ENCODE measurements at places on chromosomes 2 and 18.

GRCh38 chr18:58552896-58553295 lies 76.0 kb downstream of the ALPK2 start:
- no peak for DNase-seq

DNA sequence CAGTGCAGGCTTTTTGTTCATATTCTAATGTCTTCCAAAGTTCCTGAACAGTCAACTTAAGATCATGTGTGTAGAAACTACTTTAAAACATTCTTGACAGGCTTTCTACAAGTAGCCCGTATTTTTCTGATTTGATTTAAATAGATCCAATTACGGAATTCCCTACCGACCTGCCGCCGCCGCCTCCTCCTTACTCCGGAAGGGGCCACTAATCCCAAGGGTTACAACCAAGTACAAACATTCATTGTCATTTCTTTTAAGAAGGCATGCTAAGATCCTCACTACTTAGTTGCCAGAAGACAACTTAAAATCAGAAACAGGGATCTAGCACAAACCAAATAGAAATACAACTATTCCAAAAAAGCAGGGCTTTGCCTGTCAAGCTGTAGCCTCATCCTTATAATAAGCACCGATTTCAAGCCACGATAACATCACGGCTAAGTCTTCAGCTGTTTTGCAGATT lies 784 bp downstream of the WDR33 start:
- no peak for DNase-seq

GRCh38 chr2:240288087-240288521 lies 147.4 kb upstream of the GPC1 start:
- no peak for DNase-seq

- DNase-seq, result peak; percentile 22
These were observed 272.3 kb upstream of the COL3A1 start for GRCh38 chr2:188701836-188702235.

DNA sequence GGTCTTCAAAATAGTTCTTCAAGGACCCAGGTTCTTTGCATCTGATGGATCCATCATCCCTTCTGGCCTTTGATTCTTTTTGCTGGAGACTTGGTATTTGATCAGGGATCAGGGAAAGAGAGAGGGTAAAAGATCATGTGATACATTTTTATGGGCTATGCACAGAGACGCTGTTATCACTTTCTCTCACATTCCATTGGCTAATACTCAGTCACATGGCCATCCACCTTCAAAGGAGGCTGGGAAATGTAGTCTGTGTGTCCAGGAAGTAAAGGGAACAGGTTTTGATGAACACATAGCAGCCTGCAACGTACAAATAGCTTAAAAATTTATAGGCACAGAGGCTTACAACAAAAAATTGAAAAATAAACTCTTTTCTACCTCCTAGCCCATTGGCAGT lies 629.6 kb upstream of the FANCL start:
- DNase-seq, result no peak

DNA sequence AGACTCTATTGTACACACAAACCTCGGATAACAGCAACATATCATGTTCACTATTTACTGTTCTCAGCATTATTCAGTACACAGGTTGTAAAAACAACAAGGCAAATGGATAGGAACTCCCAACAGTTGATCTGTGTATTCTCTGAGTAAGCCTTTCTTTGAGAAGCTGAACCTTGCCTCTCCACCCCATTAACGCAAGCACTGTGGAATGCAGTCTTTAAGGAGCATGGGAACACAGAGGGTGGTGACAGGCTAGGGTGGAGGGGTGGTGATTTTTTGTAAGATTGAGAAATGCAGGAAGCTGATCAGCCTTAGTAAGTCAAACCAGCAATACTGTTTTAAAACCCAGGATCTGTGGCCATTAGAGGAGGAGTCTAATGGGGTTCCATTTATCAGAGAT lies 19.6 kb upstream of the SERPINB11 start:
- DNase-seq, result peak; percentile 25

DNA sequence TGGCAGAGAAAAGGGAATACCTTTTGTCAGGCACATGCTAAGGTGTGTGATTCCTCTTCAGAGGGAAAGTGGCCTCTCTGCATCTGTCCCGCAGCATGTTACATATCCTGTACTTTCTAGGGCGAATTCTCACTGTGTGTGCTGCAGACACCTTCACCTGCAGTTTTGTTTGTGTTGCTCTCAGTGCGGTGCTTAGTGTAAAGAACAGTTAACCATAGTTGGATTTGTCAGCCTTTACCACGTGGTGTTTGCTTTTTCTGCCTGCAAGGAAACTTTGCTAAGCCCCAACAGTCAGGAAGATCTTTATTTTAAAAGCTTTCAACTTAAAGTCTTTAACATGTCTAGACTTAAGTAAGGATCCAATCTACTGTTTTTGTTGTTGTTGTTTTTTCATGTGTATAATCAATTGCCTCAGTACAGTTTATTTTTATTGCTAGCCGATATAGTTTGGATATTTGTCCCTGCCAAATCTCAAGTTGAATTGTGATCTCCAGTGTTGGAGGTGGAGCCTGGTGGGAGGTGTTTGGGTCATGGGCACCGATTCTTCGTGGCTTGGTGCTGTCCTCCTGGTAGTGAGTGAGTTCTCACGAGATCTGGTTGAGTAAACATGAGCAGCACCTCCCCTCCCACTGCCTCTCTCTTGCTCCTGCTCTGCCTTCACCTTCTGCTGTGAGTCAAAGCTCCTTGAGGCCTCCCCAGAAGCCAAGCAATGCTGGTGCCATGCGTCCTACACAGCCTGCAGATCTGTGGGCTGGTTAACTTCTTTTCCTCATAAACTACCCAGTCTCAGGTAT lies 90.6 kb downstream of the SNTG2 start:
- no peak for DNase-seq

GRCh38 chr2:95166065-95166763 lies 605 bp downstream of the ZNF2 start:
- no peak for DNase-seq

- DNase-seq, result no peak
These were observed 27.1 kb upstream of the CWC22 start for GRCh38 chr2:180033993-180034894.

DNA sequence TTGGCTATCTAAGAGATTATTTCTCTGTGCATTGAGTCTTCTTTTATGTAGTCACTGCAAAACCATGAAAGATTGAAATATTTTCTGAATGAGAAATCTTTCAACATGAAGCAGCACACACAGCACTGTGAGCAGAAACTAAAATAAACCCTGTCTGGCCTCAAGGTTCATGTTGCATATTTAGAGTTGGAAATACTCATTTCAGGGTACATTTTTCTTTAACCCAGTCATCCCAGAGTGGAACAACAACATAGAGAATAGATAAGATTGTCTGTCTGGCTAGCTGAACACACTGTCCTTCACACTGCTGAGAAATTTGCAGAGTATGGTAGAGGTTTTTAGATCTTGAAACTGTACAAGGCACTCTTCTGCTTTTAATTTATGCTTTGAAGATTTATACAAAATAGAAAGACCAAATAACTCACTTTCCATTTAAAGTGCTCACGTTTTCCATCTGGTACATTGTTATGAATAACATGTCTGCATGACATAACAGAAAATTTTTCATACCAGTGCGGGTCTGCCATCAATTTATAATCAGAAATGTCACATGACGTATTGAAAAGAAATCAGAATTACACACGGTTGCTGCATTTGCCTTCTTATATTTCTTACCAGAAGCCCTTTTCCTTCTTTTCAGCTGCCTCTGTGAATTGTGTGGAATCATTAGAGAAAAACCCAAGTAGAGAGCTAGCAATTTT lies 25.0 kb upstream of the FN1 start:
- peak; percentile 26 for DNase-seq

- peak; percentile 57 for DNase-seq
These were observed 179.7 kb downstream of the ANAPC1 start for GRCh38 chr2:111704246-111704645.

DNA sequence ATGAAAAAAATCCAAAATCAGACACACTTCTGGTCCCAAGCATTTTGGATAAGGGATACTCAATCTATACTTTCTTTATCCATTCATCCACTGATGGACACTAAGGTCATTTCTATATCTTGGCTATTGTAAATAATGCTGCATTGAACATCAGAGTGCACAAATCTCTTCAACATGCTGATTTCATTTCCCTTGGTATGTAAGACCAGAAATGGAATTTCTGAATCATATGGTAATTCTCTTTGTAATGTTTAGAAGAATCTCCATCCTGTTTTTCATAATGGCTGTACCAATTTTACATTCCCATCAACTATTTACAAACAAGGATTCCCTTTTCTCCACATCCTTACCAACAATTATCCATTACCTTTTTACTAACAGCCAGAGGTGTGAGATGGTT lies 33.7 kb upstream of the MCM6 start:
- DNase-seq, result no peak

- no peak for DNase-seq
These were observed 99.7 kb upstream of the ODC1 start for GRCh38 chr2:10547663-10548376.

DNA sequence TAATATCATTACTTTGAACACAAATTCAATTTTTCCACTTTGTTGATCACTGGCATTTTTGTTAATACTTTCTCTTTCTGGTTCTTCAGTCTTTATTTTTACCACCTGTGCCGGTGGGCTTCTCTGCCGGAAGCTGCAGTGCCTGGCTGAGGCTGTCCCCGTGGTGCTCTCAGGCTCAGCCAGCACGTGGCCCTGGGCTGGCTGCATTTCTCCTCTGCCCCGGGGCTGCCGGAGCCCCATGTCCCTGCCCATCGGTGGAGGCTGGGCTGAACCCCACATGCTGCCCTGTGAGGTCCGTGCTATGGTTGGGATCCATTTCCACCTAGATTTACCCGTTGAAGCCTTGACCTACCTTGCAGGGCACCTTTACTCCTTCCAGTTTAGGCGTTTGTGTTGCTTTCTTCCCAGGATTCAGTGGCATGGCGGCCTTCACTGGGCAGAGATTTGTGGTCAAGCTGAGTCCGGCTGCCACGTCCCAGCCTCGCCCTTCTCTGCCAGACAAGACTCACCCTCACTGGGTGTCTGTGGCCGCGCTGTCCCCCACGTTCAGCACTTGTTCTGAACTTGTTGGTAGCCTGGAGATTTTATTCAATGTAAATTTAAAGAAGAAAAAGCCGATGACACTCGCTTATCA lies 12.8 kb upstream of the TMEM18 start:
- no peak for DNase-seq

- no peak for DNase-seq
These were observed 725.1 kb upstream of the CDH7 start for GRCh38 chr18:65025756-65026155.

GRCh38 chr2:122239440-122239839 lies 484.0 kb downstream of the TSN start:
- DNase-seq, result no peak

- DNase-seq, result no peak
These were observed 153.2 kb downstream of the DDX1 start for GRCh38 chr2:15744820-15745219.

DNA sequence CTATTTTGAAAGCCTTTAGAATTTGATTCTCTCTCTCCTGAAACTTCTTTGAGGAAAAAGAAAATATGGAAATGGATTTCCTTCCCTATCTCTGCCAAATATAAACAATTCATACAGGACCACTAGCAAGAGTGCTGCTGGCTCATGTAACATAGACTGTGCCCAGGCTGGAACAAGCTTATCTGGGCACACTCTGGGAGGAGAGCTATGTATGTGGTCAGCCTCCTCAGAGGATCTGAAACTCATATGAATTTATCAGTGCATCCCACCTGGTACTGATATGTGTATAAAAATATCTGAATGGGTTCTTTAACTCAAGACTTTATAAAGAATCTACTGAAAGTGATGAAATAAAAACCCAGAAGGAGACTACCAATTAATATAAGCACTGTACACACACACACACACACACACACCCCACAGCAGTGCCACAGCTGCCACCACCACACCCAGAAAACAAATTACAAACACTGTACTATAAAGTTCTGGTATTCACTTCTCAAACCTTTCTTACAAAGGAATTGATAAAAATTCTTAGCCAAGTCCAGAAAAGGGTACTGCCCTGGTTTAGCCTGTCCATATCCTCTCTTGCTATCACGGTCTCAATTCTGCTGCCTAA lies 115.6 kb downstream of the IRS1 start:
- DNase-seq, result no peak

DNA sequence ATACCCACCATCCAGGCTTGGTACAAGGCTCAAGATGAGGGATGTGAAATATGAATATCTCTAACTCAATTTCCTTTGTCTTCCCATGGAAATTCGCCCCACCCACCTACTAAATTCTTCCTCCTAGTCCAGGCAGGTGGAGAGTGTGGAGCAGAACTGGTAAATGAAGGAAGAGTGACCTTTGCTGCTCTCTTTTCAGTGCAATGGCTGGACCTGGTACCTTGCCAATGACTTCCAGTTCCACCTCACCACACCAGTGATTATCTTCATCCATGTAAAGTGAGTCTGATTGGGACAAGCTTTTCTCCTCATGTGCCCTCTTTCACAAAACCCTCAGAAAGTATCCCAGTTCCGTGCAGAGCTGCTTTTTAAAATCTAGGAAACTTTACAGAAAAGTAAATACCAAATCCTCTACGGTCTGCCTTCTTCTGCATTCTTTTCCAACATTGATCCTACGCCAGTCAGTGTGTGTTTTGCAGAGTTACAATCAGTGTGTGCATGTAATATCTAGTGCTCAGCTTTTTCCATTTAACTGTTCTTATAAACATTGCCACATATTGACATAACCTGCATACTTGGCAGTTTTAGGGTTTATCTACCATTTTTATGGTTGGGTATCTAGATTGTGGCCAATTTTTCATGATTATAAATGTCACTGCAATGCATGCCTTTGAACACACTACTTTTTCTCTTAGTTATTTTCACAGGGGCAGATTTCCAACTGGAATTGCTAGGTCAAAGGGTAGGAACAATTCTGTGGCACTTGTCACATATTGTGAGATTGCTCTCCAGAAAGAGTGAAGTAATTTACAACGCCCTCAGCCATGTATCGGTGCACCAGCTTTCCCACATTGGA lies 86.5 kb upstream of the SEC11C start:
- no peak for DNase-seq

DNA sequence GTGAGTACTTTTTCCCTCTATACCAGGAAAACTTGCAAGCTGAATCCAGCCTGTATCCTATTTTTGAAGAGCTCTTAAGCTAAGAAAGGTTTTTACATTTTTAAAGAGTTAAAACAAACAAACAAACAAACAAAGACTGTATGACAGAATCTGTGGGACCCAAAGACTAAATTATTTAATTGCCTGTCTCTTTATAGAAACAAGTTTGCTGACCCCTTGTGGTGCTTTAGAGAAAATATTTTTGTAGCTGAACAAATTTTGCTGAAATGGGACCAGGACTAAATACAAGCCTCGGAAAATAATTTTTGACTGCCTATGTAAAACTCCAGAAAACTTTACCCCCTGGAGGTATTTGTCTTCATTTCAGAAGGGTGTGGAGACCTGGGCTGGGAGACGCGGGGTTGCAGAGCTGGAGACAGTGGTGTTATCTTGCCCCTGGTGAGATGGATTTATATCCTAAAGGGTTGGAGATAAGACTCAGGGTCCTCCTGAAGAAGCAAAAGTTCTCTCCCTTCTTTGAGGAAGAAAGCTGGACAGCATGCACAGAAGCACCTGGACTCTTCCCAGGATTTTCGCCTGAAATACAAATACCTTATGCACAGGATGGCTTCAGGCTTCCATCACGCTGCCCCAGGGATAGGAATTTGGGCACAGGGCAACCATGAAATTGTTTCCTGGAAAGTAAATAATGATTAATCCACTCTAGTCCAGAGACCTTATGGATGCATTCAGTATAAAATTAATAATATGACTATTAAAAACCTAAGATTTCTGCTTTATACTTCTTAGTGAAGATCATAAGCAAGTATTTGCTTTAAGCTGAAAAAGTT lies 54.3 kb downstream of the TMX3 start:
- peak; percentile 3 for DNase-seq

Data from HTR-8/SVneo (cell line).